Activated CD4-positive, alpha-beta memory T cell treated with anti-CD3 and anti-CD28 coated beads, Interleukin-2, amount 10 ng/mL, durations not matched to agents 7 days and 5 days (primary cell): ENCODE measurements at places on chromosomes 7 and 10. TPM values are rescaled to one million over a fixed set of nuclear protein-coding genes. Genes with fewer than 3 reads are reported as not detected.

- H3K36me3 ChIP-seq: no peaks in the 10 kb centered on the region
- H3K4me1 ChIP-seq: no peaks in the 10 kb centered on the region
- H3K27me3 ChIP-seq: no peaks in the 10 kb centered on the region
- H3K27ac ChIP-seq: no peak overlapping the region
- no peak overlapping the region for H3K4me3 ChIP-seq
- DNase-seq: no peak
Measured at GRCh38 chr10:124324451-124324850, 94.3 kb downstream of the OAT start.

GRCh38 chr10:11951695-11952094 is 90.9 kb downstream of the UPF2 start:
- H3K4me3 ChIP-seq: no peak overlapping the region
- DNase-seq: no peak
- H3K27ac ChIP-seq: no peak overlapping the region
- H3K36me3 ChIP-seq: peaks cover 53% of the 10 kb centered on the region
- H3K27me3 ChIP-seq: no peaks in the 10 kb centered on the region

The NEUROD6 gene
- total RNA-seq: not detected

The PTPN20 gene
- total RNA-seq: 0.38 TPM

The WDR86 gene
- 1.1 TPM for total RNA-seq
